Suppressor macrophage treated with lipopolysaccharide for 4 hours (primary cell): ENCODE measurements at places on chromosomes 12 and 14.
A peak's percentile ranks its signal among the peaks of the same experiment; 100 is the strongest.

DNA sequence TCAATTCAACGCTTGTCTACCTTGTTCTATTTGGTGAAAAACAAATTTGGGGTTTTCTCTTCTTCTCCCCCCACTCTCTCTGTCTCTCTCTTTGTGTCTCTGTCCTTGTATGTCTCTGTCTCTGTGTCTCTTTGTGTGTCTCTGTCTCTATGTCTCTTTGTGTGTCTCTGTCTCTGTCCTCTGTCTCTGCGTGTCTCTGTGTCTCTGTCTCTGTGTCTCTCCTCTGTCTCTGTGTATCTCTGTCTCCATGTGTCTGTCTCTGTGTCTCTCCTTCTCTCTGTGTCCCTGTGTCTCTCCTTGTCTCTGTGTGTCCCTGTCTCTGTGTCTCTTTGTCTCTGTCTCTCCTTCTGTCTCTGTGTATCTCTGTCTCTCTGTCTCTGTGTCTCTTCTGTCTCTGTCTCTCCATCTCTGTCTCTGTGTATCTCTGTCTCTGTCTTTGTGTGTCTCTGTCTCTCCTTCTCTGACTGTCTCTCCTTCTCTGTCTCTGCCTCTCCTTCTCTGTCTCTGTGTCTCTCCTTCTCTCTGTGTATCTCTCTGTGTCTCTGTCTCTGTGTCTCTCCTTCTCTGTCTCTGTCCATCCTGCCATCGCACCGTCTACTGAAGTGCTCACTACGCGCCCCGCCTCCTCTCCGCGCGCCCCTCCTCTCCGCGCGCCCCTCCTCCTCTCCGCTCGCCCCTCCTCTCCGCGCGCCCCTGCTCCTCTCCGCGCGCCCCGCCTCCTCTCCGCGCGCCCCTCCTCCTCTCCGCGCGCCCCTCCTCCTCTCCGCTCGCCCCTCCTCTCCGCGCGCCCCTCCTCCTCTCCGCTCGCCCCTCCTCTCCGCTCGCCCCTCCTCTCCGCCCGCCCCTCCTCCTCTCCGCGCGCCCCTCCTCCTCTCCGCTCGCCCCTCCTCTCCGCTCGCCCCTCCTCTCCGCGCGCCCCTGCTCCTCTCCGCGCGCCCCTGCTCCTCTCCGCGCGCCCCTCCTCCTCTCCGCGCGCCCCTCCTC, 12.8 kb downstream of the LRCOL1 start:
- no peak for DNase-seq

GRCh38 chr12:42923583-42923982, 334.0 kb upstream of the PRICKLE1 start:
- no peak for DNase-seq

GRCh38 chr12:82803201-82803600, 116.5 kb downstream of the TMTC2 start:
- DNase-seq = no peak

- no peak for DNase-seq
Measured at GRCh38 chr14:38074081-38074480, 133.6 kb upstream of the SSTR1 start.

DNA sequence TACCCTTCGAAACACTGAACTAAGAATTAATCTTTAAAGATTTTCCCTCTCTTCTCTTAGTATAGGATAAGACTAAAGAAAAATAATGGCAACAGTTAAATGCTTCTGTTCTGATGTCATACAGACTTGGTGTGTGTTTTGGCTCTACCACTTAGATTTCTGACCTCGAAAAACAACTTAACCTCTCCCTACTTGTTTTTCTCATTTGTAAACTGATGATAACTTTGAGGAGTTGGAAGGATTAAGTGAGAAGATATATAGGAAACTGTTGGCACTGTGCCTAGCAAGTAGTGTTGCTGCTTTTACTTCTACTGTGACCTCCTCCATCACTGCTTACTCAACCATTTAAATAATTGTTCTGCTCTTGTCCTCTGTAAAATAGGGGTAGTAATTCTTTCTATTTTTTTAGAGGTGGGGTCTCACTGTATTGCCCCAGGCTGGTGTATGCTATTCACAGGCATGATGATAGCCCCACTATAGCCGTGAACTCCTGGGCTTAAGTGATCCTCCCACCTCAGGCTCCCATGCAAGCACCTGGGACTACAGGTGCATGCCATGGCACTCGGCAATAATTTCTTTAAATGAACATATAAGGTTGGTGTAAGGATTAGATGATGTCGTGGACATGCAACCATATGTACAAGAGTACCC, 22.4 kb downstream of the PALS1 start:
- DNase-seq = no peak

DNA sequence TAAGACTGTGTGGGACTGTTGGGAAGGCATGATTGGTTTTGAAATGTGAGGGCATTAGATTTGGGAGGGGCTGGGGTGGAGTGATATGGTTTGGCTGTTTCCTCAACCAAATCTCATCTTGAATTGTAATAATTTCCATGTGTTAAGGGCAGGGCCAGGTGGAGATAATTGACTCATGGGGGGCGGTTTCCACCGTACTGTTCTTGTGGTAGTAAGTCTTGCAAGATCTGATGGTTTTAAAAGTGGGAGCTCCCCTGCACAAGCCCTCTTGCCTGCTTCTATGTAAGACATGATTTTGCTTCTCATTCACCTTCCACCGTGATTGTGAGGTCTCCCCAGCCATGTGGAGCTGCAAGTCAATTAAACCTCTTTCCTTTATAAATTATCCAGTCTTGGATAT, 76.6 kb upstream of the PPFIA2 start:
- no peak for DNase-seq

- no peak for DNase-seq
Measured at GRCh38 chr14:54385556-54385955, 11.3 kb upstream of the CDKN3 start.

- peak; percentile 94 for DNase-seq
Measured at GRCh38 chr12:124927201-124928094, 13.0 kb upstream of the UBC start.

DNA sequence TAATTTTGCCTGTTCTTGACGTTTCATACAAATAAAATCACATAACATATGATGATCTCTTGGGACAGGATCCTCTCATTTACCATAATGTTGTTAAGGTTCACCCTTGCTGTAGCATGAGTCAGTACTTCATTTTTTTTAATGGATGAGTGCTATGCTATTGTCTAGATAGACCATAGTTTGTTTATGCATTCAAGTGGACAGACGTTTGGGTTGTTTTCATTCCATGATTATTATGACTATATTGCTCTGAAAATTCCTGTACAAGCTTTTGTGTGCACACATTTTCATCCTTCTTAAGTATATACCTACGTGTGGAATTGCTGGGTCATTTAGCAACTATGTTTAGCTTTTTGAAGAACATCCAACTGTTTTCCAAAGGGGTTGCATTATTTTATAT, 325.6 kb upstream of the TMEM132C start:
- DNase-seq = no peak

DNA sequence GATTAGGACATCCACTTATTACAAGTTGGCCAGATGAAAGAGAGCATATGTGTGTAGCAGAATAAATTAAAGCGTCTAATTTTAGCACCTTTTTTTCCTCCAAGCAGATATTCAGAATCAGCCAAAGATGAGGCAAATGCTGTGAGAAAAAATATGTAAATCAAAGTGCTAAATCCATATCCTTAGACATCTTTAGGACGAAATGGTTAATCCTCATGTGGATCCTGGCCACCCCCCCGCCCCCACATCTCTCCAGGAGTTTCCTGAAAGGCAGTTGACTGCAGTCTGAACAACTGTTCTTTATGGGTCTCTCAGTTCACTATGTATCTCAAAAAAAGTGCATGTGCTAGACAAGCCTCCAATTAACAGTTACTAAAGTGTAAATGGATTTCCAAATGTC, 1768.1 kb upstream of the SEL1L start:
- DNase-seq = no peak

DNA sequence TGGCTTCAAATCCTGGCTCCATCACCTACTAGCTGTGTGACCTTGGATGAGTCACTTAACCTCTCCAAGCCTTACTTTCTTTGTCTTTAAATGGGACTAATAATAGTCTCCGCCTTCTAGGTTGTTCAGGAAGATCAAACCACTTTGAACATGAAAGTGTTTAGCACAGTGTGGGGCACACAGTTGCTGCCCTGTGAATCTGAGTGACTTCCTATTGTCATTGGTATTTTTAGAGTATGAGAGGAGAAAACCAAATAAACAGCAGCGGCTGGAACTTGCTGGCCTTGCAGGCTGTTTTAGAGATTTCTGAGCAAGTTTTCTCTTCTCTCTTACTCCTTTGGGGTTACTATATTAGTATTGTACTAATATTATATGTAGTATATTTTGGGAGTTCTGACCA, 120.7 kb upstream of the MYL2 start:
- DNase-seq = no peak

DNA sequence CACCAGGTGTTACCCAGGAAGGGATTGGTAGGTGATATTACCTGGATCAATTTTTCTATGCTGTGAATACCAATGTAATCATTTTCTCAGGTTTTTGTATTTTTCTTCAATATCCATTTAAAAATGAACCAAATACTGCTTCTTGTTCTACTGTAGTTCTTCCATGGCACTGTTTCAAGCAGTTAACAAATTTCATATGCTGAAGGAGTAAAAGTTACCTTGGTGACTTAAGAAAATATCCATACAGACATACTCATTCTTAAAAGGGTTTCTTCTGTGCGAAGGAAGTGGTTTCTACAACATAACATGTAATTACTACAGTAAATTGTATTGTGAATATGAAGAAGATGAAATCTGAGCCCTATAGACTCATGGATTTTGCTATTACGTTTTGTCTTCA, 222.5 kb downstream of the TMEM117 start:
- DNase-seq = no peak

DNA sequence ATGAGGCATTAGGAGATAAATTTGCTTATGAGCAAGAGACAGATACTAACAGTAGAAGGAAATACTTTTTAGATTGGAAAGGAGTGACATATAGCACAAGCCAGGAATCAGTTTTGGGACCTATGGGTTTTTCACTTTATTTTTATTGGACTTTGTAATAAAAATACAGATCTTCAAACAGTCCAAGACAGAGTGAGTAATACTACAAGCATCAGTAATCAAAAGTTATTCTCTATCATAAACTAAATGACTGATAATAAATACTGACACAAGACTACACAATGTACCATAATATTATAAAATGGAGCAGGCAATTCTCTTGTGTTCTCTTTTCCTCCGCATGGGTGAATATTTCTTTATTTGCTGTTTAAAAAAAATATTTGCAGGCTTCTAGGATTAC, 85.8 kb downstream of the DERA start:
- no peak for DNase-seq

DNA sequence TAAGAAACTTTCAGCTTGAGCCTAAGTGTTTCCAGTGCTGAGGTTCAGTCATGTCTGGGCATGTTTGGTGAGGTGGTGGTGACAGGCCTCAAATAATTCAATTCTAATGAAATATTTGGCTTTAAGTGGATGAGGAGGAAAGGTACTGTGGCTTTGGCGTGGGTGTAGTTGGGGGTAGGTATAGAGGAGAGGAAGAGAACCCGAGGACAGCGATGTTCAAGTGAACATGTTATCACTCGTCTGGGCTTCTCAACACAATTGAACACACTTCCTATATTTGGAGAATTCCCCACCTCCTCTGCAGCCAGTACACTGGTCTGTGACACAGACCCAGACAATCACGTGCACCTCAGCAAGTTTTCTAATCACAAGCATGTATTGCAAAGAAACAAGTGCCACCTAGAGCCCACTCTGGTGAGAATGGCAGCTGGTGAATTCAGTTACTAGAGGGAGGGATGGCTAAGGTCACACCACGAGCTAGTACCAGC, 53.0 kb downstream of the IFNG-AS1 start:
- DNase-seq = peak; percentile 17

- DNase-seq = peak; percentile 53
Measured at GRCh38 chr12:31318657-31319269, 7.2 kb downstream of the SINHCAF start.

DNA sequence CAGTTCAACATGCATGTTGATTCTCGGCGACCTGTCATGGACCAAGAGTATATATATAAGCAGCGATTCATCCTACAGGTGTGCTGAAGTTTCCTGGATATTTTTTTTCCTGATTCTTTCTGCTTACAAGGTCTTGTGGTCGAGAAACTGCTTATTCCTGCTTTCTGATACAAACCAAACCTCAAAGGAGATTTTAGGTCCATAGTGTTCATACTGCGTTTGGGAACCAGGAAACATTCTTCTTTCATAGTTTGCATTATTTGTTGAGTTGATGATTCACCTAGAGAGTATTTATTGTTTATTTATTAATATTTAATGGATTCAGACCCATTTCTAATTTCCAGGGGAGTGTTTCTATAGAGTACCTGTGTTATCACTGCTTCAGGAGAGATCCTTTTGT, 70.7 kb upstream of the ASPG start:
- no peak for DNase-seq

- peak; percentile 44 for DNase-seq
Measured at GRCh38 chr14:25537846-25538455, 488.0 kb upstream of the STXBP6 start.

DNA sequence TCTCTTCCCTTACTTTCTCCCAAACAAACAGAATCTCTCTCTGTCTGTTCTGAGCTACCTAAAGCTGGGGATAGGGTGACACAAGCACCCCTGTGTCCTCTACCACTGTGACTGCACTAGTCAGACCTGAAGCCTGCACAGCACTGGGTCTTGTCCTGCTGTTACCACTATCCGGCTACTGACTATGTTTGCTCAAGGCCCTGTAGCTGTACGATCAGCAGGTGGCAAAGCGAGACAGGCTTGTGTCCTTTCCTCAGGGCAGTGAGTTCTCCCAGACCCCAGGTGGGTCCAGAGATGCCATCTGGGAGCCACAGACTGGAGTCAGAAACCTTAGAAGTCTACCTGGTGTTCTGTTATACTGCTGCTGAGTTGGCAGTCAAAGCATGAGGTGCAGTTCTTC, 116.4 kb downstream of the NUBPL start:
- no peak for DNase-seq

DNA sequence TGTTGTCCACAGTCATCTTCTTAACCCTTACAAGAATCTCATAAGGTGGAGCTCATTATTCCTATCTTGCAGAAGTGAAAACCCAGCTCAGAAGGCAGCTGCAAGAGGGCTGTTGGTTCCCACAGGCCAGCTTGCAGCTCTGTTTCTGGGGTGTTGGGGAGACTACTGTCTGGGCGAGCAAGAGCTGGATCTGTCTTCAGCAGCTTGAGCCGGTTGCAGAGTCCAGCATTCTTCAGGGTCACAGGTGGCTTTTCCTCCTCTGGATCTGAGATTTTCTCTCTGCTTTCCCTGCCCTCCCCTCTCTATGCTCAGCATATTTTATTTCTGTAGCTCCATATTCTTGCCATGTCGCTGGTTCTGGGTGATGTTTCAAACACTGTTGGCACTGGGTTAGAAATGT, 87.4 kb downstream of the PAPOLA start:
- DNase-seq = no peak

DNA sequence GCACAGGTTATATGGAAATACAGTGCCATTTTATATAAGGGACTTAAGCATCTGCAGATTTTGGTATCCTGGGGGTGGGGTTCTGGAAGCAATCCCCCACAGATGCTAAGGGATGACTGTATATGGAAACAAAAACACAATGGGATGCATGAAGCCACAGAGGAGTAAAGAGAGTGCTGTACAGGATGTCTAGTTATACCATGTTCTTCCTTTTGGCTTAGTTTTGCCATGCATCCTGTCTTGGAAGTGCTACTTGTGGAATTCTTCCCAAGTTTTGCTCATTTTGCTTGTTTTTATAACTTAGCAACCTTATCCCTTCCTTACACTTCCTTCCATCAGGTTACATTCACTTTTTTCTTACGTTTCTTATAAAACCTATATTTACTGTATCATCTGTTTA, 55.6 kb downstream of the TRMT5 start:
- DNase-seq = no peak
